OCI-LY7 (cell line): ENCODE measurements at places on chromosomes 7 and 10.

DNA sequence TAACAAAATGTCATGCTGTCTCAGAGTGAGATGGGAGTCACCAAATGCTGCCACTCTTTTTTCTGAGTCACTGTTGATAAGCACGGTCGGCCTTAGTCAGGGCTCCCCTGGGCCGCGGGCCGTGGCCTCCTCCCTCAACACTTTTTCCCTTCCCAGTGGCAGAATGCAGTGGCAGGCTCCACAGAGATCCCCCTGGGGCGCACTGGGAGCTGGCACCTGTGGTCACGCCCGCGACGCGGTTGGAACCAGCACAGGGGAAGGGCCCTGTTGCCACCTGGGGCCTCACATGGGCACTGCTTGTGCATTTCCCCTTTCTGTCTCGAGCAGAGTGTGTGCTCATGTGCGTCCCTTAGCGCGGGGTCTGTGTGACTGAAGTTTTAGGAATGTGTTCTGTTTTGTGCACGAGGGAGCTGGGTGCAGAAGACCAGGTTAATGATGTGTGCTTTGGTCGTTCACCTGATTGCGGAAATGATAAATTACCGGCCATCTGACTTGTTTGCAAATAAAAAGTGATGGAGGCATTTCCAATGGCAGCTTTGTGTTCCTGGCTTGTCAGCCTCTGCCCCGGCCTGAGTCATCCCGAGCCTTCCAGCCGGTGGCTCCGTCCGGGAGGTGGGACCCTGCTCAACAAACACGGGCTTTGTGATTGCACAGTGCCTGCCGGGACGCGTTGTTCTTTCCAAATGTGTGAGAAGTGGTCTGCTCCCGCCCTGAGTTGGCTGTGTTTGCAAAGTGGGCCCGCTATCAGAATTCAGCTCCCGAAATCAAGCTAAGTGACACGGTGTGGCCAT is 100.7 kb downstream of the NKX6-2 start:
- peak; percentile 3 for DNase-seq

DNA sequence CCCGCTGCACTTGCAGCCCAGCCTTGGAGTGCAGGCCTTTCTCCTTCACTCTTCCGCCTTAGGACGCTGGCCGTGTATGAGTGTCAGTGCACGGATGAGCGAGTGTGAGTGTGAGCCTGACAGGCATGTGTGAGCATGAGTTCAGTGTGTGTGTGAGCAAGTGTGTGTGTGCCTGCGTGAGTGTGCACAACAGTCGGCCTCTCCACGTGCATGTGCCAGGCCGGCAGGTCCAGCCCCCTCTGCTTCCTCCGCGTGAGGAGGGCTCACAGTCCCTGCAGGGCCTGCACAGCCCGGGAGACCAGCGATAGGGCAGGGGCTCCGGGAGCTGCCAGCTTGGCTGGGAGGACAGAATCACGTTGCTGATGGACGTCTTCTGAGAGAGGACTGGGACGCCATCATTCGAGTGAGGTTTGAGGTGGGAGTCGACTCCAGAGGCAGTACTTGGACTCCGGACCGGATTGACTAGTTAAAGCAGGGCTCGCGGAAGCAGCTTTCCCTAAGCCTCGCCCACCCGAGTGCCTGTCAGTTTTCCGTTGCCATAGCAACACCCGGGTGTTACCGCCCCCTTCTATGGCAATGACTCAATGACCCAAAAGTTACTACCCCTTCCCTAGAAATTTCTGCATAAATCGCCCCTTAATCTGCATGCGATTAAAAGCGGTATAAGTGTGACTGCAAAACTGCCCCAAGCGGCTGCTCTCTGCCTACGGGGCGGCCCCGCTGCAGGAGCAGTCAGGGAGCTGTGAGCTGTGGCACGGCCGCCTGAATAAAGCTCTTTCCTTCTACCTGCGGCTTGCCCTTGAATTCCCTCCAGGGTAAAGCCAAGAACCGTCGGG is 19.6 kb upstream of the CFAP46 start:
- peak; percentile 53 for DNase-seq

- no peak for DNase-seq
Measured at GRCh38 chr10:96814264-96814663, 17.8 kb upstream of the LCOR start.

DNA sequence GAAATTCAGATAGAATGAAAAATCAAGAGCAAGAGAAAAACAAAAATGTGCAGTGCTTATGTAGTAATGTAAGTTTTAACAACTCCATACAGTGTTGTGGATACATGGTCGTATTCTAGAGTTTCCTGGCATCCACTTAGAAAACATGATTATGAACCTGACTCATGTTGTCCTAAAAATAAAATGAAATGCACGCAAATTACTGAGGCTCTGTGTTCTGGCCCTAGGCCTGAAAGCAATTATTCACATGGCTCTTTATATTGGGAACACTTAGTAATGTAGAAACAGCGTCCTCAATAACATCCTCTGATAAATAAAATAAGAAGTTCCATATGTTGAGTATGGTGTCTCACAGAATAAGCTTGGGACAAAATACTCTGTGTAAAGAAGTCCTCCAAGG is 200.2 kb upstream of the SEMA3E start:
- no peak for DNase-seq
